ENCODE measurements at places on chromosomes 13 and 19. TPM values are rescaled to one million over a fixed set of nuclear protein-coding genes. Genes with fewer than 3 reads are reported as not detected.

- peak; percentile 96 for DNase-seq
Measured at GRCh38 chr19:14550201-14550754, 20.9 kb downstream of the TECR start.

DNA sequence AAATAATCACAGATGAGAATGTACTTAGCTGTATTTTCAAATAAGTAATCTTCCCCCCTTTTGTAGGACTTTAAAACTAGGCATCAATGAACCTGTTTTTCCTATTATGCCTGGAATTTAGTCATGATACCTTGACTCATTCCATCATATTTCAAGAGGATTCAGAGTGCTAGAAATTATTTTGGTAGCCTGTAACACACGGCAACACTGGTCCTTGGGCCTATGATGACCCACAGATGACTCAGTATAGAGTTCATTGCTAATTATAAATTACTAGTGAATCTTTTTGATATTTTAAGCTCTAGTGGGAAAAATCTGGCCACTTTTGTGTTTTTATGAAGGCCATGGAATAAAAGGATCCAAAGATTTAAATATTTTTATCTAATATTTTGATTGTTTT, 26.0 kb upstream of the GARRE1 start:
- no peak for DNase-seq

GRCh38 chr19:19230999-19231398, 19.2 kb downstream of the NCAN start:
- DNase-seq = no peak

GRCh38 chr13:20340759-20341171, 108.6 kb upstream of the GJB6 start:
- DNase-seq = no peak

- DNase-seq = peak; percentile 91
Measured at GRCh38 chr19:1082165-1082927, 12.8 kb downstream of the POLR2E start.

DNA sequence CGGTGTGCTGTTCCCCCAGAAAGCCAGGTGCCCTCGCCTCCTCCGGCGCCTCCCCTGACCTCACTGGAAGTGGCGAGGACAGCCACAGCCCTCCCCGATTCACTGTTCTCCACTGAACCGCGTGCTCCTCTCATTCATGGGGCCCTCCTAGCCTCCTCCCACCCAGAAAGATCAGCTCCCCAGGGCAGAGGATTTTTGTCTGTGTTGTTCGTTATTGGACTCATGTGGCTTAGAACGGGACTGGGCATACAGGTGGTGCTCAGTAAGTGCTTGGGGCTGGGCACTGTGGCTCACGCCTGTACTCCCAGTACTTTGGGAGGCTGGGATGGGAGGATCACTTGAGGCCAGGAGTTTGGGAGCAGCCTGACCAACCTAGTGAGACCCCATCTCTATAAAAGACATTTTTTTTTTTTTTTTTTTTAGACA, 3.8 kb downstream of the PRTN3 start:
- DNase-seq = no peak

DNA sequence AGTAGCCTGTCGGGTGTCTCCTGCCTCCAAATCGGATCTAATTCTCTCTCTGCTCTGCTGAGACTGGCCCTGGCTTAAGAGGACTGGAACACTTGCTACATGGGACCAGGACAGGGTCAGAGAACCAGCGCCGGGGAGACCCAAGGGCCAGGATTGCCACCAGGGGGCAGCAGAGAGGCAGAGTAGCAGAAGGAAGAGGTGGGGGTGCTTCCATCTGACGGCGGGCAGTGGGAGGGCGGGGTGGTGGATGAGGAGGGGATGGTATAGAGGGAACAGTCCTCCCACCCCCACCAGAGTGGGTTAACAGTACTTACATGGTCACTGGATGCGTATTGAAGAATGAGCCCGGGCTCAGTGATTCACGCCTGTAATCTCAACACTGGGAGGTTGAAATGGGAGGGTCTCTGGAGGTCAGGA, 11.9 kb downstream of the SELENOW start:
- peak; percentile 47 for DNase-seq

- no peak for DNase-seq
Measured at GRCh38 chr19:44792281-44792680, 14.6 kb downstream of the CBLC start.

DNA sequence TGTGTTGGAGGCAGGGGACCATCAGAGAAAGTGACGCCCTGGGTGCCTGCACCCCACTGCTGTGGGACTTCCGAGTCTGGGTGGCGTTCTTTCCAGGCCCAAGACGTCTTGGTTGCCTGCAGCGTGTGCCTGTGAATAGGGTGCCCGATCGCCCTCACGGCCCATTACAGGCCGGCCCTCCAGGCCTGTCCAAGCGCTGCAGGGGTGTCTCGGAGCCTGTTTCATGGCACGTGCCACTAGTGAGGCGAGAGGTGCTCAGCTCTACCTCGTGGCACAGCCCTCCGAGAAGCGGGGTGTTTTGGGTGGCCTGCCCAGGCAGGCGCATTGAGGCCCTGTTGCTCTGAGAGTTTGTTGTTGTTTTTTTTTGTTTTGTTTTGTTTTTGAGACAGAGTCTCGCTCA, 30.1 kb downstream of the DOT1L start:
- DNase-seq = no peak

GRCh38 chr19:32891609-32892008, 22.0 kb upstream of the SLC7A9 start:
- DNase-seq = no peak

GRCh38 chr13:101453784-101454201, 1.3 kb downstream of the ITGBL1 start:
- DNase-seq = no peak

AMER2 gene
- total RNA-seq = not detected

DAND5 gene
- not detected for total RNA-seq

Measured in breast epithelium (tissue), 4 donors.